Stimulated activated CD8-positive, alpha-beta memory T cell treated with anti-CD3 and anti-CD28 coated beads, Interleukin-7, amount 100 ng/mL, for 1 hour (primary cell): ENCODE measurements at places on chromosomes 5 and 9.

DNA sequence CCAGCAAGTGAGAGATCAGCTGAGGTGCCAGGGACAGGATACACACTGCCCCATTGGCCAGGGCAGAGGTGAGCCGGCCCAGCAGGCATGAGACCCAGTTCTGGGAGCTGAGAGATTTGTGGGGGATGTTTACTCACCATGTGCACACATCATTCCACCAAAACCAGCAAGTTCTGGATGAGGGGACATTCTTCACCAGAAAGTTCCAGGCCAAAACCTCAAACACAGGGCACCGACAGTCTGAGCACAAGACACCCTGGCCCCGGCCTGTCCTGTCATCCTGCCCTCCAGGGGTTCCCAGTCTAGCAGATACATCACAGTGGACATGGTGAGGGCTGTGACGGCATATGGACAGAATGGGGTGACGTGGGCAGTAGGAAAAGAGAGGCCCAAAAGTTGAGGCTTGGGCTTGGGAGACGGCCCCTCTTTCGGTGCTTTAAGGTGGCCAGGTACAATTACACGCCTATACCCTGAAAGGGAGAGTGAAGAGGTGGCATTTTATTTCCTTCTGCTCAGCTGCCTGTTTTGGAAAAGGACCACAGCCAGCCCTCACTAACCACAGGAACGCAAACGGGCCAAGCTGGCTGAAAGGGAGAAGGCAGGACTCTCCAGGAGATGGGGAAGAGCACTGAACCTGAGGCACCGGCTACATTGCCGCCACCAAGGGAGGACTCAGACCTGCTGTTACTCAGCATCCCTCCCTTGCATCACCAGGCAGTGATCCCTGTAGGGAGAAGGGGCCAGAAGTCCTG lies 64.0 kb downstream of the SHB start:
- DNase-seq, result no peak

DNA sequence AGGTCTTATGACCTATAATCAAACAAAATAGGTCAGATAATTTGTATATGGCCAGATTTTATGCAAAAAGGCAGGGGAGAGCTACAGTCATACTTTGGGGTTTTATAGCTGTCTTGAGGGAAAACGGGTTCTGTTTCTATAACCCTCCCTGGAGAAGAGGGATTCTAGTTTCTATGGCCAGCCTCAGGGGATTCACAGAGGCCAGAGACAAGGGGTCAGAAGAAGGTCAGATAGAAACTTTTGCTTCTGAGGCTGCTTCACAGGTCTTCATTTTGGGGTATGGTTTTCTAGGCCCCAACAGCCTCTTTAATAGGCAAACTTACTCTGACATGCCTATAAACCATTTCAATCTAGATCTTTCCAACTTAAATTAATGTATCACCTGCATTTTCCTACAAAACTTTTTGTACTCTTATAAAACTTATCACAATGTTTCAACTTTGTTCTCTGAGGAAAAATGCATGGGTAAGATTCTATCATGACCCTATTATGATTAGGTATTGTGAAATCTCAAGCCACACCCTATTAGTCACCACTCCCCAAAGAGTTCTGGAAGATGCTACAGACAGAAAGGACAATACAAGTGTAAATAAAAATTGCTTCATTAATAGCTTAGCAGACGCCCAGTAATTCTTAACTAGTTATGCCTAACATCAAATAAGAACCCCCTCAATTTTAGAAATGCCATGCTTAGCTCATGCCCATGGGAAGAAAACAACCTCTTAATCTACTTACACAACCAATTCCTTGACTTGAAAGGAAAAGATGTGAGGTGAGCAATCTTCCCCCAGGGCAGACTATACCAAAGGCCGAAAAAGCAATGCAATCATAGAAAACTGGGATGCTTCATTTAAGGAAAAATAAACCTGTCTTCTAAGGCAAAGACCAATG lies 396.6 kb downstream of the TLR4 start:
- DNase-seq, result no peak

DNA sequence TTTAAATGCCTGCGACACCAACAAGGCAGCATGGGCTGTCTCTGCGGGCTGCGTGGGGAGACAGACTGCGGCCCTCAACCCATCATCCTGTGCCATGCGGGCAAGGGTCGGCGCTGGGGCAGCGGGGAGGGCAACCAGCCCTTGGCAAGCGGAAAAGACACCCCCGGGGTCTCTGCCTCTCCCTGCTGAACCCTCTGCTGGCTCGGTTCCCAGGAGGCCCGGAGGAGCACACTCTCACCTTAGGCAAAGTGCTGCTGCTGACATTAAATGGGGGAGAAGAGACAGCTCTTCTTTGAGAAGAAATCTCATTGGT lies 129.6 kb upstream of the PPP1R26 start:
- DNase-seq, result no peak

DNA sequence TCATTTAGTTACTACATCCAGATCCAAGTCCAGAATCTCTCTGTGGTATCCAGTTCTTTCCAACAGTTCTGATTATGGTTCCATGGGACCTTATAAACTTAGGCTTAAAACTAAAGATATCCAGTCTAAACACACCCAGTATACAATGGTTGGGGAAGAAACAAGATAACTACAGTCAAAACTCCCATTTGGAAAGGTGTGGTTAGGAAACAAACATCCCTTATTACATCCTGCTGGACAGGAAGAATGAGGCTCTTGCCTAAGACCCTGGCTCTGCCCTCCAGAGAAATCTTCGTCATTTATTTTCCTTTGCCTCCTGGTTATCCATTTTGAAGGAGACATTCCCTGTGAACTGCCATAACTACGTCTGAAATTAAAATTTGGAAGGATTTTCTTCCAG lies 64.6 kb upstream of the EPB41L4A start:
- DNase-seq, result no peak

- DNase-seq, result no peak
Observed at GRCh38 chr5:164898705-164899104, 1393.3 kb downstream of the MAT2B start.
